Left kidney (tissue), 8 donors: ENCODE measurements at places on chromosomes 7 and 10. TPM values are rescaled to one million over a fixed set of nuclear protein-coding genes. Genes with fewer than 3 reads are reported as not detected.

Gene LIPM
- not detected for polyA plus RNA-seq

DNA sequence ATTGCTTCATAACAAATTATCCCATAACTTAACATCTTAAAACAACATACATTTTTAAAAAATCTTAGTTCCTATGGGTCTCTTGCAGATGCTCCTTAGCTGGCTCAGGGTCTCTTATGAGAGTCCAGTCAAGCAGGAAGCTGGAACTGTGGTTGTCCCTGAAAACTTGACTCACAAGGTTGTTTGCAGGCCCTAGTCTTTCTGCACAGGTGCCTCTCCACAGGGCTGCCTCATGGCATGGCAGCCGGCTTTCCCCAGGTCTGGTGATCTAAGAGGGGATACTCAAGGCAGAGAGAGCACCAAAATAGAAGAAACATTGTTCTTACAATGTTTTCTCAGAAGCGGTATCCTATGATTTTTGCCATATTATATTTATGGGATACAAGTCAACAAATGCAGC is 127.1 kb downstream of the CDK14 start:
- DNase-seq: no peak

GRCh38 chr10:131949041-131949862 is 32.5 kb downstream of the BNIP3 start:
- DNase-seq: no peak

DNA sequence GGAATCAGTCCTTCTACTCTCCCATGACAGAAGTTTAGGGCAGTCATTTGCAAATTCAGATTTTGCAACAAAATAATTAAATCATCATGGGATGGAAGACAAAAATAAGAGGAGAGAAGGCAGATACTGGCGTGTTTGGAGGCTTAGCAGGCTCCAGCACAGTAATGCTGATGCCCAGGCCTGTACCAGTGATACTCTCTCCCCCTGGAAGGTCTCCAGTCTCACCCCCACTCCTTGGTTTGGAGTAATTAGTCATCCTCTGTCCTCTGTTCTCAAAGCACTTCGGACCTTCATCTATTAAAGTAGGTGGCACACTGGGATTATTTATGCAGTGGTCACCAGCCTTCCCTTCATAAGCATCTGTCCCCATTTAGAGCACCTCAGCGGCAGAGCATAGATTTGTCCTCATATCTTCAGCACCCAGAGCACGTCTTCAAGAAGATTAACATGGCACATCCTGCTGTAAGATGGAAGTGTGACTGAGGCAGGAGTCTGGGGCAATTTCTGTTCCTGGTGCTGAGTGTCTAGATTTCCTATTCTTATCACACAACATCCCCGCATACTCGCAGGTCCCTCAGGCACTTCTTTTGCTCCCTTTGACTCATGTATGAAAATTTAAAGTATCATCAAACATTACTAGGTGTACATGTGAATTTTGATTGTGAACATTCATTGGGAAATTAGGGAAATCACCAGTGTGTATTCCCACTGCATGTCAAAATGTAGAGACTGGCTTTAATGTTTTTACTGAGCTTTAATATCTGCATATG is 31.3 kb upstream of the TRIL start:
- no peak for DNase-seq

DNA sequence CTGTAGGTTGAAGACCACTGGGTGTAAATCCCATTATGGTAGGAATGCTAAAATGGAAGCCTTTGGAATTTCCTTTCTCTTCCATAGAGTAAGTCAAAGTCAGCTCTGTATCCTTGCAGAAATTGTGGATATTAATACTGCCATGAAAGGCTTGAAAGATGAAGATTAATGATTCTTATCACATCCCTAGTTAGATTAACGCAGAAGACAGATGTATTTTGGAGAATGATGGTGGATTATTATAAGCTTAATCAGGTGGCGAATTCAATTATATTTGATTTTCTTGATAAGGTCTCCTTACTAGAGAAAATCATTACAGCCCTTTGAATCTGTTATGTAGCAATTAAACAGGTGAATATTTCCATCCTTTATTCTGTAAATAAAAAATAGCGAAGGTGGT is 270.1 kb downstream of the PHF14 start:
- no peak for DNase-seq

- DNase-seq: no peak
Measured at GRCh38 chr10:60536529-60537114, 146.9 kb upstream of the ANK3 start.

DNA sequence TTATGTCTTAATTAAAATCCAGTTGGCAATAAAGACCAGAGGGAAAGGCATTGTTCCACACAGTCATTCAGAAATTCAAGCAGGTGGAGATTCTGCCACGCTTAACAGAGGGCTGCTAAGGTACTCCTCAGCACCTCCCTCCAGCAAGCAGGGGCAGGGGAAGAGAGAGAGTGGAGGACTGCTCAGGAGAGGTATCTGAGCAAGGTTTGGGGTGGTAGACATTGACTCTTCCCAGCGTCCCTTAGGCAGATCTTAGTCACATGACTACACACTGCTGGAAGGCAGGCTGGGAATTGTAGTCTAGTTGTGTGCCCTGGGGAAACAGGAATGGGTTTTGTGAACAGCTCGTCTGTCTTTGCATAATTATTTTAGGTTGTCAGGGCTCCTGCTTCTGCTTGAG is 181.6 kb downstream of the NPSR1 start:
- DNase-seq: no peak
